RPMI8226 (cell line): ENCODE measurements at places on chromosomes 1 and 21.

DNA sequence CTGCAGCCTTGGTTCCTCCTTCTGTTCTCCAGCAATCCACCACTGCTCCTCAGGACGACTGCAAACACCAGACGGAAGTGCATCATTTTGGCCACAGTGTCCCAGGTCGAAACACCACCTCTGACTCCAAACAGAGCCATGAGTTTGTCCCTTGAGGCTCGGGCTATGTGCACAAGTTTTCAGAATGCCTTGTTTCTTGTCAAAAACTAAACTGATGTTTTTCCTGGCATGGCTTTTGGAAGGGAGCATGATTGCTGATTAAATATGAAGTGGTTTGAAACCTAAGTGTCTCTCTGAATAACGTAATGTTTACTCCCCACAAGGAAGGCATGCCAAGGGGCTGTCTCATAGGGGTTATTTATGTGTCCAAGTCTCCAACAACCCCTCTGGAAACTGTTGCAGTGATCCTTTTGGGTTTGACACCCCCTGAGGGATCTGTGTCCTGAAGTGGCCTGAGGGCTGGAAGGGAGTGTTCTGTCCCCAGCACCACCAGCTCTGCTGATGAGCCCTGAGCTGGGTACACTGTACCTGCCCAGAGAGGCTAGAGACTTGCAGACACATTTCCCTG is 132.7 kb downstream of the PLPP3 start:
- no peak for DNase-seq

DNA sequence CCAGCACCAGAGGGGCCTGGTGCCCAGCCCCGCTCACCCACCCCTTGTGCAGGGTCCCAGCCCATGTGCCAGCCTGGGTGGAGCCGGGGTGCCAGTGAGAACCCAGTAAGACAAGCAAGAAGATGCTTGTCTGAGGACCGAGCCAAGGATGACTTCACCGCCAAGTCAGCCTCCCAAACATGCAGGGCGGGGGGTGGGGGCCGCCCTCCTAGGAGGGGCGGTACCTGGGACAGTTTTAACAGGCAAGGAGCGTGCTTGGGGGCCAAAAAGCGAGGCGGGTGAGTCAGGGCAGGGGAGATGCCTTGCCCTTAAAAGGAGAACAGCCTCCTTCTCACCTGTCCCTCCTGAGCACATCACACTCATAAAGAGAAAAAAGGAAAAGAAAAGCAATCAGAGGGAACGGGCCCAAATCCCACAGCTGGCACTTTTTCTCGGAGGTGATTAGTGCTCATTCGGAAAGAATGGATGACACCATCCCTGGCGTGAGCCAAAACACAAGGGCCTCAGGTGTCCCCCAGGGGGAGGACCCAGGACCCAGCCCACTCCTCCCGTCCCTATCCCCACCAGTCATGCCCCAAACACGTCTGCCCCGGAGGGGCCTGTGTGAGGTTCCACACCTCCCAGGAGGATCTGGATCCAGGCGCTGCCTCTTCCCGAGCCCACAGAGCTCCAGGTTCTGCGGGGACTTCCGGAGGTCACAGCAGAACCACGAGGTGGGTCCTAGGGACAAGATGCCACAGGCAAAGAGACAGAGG is 77.6 kb upstream of the IFFO2 start:
- DNase-seq: no peak

DNA sequence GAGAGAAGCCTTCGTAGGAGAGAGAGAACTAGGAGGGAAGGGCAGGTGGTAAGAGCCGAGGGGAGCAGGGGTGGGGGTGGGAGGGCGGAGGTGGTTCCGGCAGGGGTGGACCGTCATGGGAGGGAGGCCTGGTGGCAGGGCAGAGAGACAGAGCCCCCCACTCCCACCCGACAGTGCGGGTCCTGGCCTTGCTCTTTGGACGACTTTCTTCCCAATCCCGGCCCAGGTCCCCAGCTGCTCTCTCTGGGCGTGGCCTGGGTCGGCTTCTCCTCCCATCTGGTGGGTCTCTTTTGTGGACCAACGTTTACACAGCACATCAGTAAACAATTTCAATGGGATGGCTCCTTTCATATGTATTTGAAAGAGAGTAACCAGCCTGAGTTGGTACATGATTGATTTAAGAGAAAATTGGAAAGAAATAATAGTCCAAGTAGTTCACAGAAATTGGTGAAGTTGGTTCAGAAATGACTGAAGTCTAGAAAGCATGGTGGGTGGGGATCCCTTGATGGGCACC is 56.9 kb downstream of the LDLRAD2 start:
- no peak for DNase-seq

- DNase-seq: no peak
Measured at GRCh38 chr1:211524521-211524920, 32.6 kb upstream of the RD3 start.

DNA sequence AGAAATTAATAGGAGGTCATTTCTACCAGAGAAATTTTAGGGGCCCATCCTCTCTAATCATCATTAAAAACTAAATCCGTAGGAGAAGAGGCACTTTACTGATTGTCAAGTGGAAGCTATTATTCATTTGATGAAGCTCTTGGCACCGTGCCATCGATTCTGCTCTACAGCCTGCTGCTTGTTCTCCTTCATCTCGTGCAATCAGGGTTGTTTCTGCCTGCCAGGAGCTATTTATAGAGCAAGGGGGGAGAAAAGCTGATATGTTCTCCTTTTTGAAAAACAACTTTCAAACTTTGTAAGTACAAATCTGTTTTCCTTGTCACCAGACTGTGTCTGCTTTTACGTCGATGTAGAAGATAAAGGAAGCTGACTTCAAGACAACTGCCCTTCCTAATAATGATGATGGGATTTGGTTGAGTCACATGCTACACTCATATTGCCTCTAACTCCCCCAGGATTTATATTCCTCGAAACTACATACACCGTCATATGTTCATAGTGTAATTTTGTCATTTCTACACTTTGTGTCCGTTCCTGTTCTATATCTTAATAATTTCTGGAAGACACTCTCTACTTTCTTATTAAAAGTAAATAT is 169.6 kb upstream of the LHX8 start:
- DNase-seq: peak; percentile 80

DNA sequence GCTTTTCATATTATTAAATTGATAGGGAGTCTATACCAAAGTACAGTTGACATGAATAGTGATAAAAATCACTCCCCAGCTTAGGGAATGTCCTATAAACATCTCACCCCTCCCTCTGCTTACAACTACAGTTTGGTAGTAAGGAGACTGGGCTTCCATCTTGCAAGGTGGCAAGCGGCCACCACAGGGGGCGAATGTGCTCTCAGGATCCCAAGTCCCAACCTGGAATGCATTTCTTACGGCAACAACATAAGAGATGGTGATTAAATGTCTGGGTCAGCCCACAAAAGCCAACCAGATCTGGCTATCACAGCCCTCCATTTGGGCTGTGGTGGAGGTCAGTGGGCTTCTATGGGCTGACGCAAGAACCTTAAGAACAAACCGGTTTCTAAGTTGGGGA is 68.0 kb downstream of the SMYD2 start:
- DNase-seq: no peak

- no peak for DNase-seq
Measured at GRCh38 chr1:53628286-53628955, 110.5 kb downstream of the GLIS1 start.

GRCh38 chr21:42172596-42173483 is 46.1 kb upstream of the ABCG1 start:
- DNase-seq: no peak

- DNase-seq: no peak
Measured at GRCh38 chr1:246008363-246008831, 498.7 kb downstream of the SMYD3 start.

DNA sequence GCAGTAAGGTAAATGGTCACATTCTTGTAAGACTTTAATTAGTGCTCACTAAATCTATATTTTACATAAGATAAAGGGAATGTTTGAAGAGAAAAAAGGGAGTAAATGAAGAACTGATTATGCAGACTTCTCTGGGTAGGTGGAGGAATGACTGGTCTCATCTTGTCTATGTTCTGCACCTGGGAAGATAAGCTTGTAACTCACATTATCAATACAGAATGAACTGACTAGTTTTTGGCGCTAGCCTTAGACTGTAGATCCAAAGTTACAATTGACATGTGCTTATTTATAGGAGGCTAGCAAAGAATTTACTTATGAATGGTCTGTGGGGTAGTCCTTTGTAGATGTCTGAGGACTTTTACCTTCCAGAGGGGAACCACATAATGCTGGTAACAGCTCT is 214.9 kb upstream of the RAB4A start:
- no peak for DNase-seq

GRCh38 chr1:234782791-234783190 is 172.8 kb upstream of the IRF2BP2 start:
- DNase-seq: no peak

DNA sequence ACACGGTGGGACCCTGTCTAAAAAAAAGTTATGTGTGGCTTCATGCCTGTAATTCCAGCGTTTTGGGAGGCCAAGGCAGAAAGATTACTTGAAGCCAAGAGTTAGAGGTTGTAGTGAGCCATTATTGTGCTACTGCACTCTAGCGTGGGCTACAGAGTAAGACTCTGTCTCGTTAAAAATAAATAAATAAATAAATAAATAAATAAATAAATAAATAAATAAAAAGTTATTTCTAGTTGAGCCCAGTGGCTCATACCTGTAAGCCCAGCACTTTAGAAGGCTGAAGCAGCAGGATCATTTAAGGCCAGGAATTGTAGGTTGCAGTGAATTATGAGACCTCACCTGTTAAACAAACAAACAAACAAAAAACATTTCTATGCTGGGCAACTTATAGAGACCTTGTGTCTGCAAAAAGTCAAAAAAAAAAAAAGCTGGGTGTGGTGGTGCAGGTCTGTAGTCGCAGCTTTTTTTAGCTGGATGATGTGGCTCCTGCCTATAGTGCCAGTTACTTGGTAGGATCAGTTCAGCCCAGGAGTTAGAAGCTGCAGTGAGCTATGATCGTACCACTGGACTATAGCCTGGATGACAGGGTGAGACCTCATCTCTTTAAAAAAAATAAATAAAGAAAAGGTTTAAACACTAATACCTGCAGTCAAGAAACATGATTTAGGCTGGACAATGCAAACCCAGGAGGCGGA is 25.6 kb downstream of the GON4L start:
- no peak for DNase-seq

DNA sequence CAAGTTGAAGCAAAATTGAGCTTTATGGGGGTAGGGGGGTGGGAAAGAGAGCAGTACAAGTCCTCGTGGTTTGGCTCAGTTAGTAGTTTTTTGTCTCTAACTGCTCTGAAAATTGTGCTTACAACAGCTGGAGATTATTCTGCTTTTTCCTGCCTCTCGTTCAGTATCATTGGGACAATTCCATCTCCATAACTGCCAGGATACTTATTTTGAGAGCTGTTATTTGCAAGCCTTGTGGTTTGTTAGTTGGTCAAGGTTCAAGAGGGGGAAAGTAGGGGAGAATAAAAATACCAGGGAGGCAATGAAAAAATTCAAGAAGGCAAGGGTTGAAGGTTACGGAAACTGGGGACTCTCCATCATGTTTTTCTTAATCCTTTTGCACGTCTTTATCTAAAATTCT is 811.8 kb upstream of the ADGRL2 start:
- no peak for DNase-seq
